ENCODE measurements at places on chromosomes 2 and 18. TPM values are rescaled to one million over a fixed set of nuclear protein-coding genes. Genes with fewer than 3 reads are reported as not detected.

Gene GCKR
- 2.1 TPM for polyA plus RNA-seq

Gene ACVR2A
- polyA plus RNA-seq, result 8.0 TPM

Gene UGT1A4
- not detected for polyA plus RNA-seq

Gene GREB1
- polyA plus RNA-seq, result not detected

Gene TEX44
- not detected for polyA plus RNA-seq

Gene SULT1C4
- polyA plus RNA-seq, result 2.4 TPM

Gene XRCC5
- 76.7 TPM for polyA plus RNA-seq

GRCh38 chr2:85089585-85089984, 43.6 kb upstream of the TCF7L1 start:
- no peak for DNase-seq

GRCh38 chr2:75571730-75572430, 11.1 kb upstream of the EVA1A start:
- no peak for DNase-seq

GRCh38 chr2:19895535-19895934, 6.2 kb downstream of the TTC32 start:
- DNase-seq, result no peak

GRCh38 chr18:31500051-31500688, 2.2 kb downstream of the DSG2 start:
- peak; percentile 53 for DNase-seq

GRCh38 chr2:217941339-217941738, 61.5 kb downstream of the TNS1 start:
- no peak for DNase-seq

DNA sequence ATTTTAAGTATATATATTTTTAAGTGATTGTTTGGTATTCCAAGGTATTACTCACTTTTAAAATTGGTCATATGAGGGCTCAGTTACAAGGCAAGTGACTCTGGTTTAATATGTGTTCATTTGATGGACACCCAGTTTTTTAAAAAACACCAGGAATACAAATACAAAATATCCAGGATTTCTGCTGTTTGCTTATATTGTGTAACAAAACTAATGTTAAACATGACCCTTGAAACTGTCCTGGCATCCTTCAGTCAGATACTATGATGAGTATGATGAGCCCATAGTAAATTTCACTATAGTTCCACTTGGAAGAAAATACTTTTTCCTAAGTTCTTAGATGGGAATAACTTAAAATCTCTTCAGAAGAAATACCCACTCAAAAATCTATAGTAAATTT, 11.4 kb upstream of the ONECUT2 start:
- no peak for DNase-seq

DNA sequence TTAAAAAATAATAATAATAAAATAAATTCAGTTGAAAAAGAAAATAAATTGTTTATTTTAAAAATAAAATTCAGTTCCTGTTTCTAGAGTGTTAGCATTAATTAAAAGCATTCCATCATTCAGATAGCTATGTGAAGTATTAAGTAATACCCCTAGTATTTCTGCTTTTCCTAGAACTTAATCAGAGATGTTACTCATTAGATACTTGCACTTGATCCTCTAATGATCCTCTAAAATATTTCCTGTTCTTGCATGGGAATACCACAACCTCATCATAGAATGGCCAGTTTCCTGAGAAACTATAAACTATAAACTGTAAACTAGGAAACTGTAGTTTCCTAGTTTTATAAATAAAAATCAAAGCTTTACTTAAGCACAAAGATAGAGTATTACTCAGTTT, 11.1 kb upstream of the CNNM3 start:
- no peak for DNase-seq

DNA sequence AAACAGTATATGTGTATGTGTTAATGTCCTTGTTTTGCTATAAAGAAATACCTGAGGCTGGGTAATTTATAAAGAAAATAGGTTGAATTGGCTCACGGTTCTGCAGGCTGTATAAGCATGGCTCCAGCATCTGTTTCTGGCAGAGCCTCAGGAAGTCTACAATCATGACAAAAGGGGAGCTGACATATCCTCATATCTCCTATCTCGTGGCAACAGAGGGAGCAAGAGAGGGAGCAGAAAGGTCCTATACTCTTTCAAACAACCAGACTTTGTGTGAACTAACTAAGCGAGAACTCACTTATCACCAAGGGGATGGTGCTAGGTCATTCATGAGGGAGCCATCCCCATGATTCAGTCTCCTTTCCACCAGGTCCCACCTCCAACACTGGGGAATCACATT, 13.0 kb downstream of the CALCRL start:
- DNase-seq, result no peak

- no peak for DNase-seq
Observed at GRCh38 chr2:138271467-138271866, 230.1 kb upstream of the SPOPL start.

- no peak for DNase-seq
Observed at GRCh38 chr2:227366769-227367426, 12.2 kb downstream of the TM4SF20 start.

Measured in small intestine (tissue), 16 donors.